ENCODE measurements at places on chromosomes 11 and 22.
A peak's percentile ranks its signal among the peaks of the same experiment; 100 is the strongest.

GRCh38 chr11:118142809-118143208 lies 9.8 kb downstream of the SCN4B start:
- no peak for DNase-seq

GRCh38 chr11:3115321-3115720 lies 49.8 kb downstream of the OSBPL5 start:
- DNase-seq = no peak

GRCh38 chr22:43990044-43990443 lies 34.1 kb upstream of the PARVB start:
- no peak for DNase-seq

DNA sequence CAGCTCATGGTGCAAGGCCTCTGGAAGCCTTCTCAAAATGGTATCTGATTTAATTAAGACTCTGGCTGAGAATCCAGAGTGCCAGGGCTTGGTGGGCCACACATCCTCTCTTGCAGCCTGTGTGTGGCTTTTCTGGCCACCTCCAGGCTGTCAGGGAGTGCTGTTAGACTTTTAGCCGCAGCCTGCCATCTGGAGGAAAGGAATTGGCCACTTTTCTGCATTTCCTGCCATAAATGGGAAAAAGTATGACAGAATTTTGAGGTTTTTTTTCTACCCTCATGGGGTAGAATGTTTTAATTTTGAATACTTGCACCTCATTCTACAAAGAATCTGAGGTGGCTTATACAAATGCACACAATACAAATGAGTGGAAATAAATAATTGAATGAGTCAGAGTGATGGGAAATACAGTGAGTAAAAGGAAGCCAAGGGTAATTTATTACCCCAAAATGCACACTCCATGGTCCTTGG lies 218.4 kb downstream of the ADAMTS15 start:
- no peak for DNase-seq

DNA sequence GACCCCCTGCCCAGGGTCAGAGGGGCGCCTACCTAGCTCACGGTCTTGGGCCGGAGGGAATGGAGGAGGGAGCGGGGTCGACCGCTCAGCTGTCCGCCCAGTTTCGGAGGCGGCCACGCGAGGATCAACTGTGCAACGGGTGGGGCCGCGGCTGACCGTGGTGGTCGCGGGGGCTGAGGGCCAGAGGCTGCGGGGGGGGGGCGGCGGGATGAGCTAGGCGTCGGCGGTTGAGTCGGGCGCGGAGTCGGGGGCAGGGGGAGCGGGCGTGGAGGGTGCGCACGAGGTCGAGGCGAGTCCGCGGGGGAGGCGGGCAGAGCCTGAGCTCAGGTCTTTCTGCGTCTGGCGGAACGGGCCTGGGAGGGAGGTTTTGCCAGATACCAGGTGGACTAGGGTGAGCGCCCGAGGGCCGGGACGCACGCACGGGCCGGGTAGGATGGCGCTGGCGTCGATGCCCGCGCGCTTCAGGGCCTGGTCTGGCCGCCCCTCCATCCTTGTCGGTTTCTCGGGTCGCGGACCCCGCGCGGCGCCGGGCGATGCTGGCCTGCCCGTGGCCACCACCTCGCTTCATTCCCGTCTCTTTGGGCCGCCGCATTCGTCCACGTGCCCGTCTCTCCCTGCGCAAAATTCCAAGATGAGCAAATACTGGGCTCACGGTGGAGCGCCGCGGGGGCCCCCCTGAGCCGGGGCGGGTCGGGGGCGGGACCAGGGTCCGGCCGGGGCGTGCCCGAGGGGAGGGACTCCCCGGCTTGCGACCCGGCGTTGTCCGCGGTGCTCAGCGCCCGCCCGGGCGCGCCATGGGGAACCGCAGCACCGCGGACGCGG lies at the start of gene DRD4:
DRD4 (plus strand) TSS at position 759 of the 822 bp plus-strand sequence; CDS start at position 795, 36 bp downstream.
- no peak for DNase-seq

DNA sequence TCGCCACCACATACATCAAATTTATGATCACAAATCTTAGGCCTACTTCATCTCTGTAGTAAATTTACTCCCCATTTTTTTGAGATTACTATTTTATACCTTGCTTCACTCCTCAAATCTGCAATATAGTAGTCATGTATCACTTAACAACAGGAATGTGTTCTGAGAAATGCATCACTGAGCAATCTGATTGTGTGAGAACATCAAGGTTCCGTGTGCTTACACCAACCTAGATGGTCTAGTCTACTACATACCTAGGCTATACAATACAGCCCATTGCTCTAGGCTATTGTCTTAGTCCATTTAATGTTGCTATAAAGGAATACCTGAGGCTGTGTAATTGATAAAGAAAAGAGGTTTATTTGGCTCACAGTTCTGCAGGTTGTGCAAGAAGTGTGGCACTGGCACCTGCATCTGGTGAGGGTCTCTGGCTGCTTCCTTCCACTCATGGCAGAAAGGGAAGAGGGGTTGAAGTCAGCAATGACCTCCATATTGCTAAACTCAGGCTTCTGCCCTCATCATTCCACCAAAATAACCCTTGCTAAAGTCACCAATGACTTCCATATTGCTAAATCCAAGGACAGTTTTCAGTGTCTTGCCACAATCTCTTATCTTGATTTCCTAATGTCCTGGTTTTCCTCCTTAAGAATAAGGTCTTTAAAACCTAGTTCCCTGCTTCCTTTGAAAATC lies 140.3 kb downstream of the RBFOX2 start:
- no peak for DNase-seq

GRCh38 chr11:12298610-12299009 lies 78.8 kb upstream of the PARVA start:
- DNase-seq = no peak

- peak; percentile 50 for DNase-seq
Observed at GRCh38 chr11:102390667-102391465, 43.9 kb downstream of the BIRC2 start.

DNA sequence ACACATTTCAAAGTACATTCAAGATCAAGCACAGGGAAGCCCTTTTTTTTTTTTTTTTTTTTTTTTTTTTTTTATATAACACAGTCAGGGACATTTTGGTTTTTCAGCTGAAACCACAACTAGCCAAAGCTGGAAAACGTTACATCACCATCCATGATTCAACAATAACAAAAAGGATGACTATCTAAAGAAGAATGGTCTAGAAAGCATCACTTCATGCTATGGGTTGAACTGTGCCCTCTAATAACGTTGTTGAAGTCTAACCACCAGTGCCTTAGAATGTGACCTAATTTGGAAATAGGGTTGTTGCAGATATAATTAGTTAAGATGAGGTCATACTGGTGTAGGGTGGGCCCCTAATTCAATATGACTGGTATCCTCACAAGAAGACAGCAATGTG lies 46.6 kb downstream of the MTMR2 start:
- peak; percentile 96 for DNase-seq

DNA sequence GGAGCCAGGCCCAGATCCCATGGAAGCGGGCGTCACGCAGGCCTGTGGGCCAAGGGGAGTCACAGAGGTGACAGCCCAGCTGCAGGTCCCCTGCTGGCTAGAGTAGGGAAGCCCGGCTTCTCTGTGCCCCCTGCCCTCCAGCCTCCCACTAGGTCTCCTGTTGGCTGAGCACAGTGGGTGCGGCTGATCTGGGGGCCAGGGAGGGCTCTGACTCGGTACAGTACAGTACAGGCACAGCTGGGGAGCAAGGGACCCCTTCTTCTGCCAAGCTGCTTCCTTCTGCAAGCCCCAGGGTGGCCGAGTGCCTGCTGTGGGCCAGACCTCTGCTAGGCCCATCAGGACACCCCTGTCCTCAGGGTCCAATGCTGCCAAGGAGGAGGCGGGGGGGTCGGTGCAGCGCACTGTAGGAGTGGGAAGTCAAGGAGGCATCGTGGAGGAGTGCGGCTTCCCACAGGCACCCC lies 10.1 kb downstream of the SUSD2 start:
- no peak for DNase-seq

- no peak for DNase-seq
Observed at GRCh38 chr11:103266167-103266831, 157.1 kb downstream of the DYNC2H1 start.

- DNase-seq = peak; percentile 87
Observed at GRCh38 chr11:762421-763072, 14.7 kb downstream of the GATD1 start.

DNA sequence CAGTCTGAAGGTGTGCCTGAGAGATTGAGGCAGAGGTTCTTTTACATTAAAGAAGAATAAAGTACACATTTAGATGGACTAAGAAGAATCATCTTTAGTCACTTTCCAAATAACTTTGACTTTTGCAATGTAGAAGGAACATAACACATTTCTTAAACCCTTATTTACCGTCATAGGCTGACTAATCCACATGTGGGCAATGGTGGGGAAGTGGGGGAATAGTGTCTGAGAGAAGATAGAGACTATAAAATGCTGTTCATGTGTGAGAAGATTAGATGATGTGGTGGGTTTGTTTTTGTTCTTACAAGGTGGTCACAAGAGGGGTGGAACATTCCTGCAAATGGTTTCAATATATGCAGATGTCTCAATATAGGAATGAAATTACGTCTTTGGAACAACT lies 1.8 kb downstream of the MS4A4A start:
- DNase-seq = no peak

DNA sequence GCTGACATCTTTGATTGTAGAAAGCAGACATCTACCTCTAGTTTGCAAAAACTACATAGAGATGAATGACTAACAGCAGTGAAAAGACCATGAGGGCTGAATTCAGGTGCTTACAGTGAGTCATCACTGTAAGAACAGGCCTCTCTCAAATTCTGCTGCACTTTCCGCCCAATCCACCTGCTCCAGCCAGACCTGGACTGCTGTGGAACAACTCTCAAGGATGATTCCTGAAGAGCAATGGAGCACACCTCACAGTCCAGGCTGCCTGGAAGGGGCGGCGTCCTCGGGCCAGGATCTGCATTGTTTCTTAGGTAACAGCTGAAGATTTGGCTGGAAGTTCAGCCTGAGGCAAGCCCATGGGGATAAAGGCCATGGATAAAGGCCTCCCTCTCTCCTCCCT lies 15.1 kb downstream of the APOL2 start:
- DNase-seq = peak; percentile 24

DNA sequence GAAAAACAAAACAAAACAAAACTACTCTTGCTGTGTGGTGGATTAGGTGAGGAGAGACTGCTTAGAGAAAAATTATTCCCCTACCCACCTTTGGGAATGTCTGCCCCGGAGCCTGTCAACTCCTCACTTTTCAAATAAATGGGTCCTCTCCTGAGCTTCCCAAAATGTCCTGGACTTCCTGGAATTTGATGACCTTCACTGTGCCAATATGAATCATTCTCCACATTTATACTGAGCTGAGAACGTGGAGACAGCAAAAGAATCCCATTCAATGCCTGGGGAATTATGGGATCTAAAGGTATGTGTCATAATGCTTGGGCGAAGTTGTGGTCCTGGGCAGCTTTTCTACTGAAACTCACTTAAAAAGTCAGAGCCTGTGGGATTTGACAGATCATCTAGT lies 136.8 kb downstream of the KIF18A start:
- DNase-seq = no peak

DNA sequence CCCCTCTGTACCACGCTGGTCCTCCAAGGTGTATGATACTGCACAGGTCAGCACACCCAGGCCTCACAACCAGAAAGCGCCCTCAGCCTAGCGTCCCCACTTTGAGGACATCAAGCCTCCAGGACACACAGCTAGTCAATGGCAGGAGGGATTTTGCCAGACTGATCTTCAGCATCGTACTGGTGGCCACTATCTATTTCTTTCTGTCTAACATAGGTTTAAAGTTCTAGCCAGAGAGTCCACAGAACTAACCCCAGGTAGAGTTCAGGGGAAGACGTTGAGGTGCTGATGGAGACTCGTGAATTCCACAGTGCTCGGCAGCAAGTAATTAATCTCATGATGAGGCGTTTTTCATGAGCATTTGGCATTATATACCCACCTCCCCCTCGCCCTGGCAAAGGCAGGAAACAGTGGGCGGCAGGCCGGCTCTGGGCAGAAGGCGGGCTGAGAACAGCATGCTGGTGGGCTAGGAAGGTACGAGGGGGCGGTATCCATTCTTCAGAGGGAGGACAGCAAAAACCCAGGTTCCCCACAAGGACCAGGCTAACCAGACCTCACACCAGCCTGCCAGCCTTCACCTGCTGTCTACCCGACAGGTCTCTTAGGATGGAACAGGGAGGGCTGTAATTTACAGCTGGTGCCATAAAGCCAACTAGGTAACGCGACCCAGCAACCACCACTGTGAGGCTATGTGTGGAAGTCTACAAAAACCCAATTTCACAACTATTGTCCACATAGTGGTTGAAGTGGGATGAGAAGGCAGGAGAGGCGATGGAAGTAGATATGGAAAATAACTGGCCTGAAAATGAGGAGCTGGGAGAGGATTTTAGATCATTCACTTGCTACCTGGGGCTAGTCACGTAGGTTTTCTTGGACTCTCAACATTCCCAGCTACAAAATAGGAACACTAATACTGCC lies 18.5 kb downstream of the MYH9 start:
- no peak for DNase-seq

DNA sequence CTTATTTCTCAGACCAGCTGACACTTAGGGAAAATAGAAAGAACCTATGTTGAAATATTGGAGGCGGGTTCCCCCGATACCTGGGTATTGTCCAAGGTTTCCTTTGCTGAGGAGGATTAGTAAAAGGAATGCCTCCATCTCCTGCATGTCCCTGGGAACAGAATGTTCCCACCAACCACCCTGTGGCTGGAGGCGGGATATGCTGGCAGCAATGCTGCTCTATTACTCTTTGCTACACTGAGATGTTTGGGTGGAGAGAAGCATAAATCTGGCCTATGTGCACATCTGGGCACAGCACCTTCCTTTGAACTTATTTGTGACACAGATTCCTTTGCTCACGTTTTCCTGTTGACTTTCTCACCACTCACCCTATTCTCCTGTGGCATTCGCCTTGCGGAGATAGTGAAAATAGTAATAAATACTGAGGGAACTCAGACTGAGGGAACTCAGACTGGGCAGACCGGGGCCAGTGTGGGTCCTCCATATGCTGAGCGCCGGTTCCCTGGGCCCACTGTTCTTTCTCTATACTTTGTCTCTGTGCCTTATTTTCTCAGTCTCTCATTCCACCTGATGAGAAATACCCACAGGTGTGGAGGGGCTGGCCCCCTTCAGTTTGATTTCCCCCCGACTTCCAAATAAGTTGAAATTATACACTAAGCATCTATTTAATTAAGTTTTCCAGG lies 32.1 kb downstream of the IGLL1 start:
- peak; percentile 10 for DNase-seq

DNA sequence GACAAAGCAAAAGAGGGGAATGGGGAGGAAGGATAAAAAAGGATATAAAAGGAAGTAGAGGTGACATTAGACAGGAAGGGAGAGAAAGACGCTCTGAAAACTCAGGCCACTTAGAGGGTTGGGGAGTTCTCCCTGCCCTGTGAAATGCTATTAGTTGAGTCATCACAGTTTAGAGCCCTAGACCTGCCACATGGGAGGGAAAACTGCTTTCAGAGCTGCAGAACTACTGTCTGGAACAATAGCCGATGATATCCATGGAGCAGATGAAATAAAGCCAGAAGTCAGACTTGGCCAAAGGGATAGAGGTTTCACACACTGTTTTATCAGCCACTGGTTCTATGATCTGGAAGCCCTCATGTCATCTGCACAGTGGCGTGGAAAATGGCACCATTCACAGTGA lies 157.9 kb downstream of the NCAM1 start:
- no peak for DNase-seq

- peak; percentile 83 for DNase-seq
Observed at GRCh38 chr22:42688241-42689211, 32.1 kb downstream of the A4GALT start.

Data from mammary epithelial cell (primary cell).